HCT116 (cell line): ENCODE measurements at places on chromosomes 7 and 10. TPM values are rescaled to one million over a fixed set of nuclear protein-coding genes. Genes with fewer than 3 reads are reported as not detected.

- no peaks in the 10 kb centered on the region for H3K27me3 ChIP-seq
- no peak overlapping the region for H3K27ac ChIP-seq
- DNase-seq: no peak
- H3K36me3 ChIP-seq: no peaks in the 10 kb centered on the region
- H3K4me1 ChIP-seq: no peaks in the 10 kb centered on the region
Observed at GRCh38 chr7:95620631-95621030, 24.3 kb upstream of the PDK4 start.

DNA sequence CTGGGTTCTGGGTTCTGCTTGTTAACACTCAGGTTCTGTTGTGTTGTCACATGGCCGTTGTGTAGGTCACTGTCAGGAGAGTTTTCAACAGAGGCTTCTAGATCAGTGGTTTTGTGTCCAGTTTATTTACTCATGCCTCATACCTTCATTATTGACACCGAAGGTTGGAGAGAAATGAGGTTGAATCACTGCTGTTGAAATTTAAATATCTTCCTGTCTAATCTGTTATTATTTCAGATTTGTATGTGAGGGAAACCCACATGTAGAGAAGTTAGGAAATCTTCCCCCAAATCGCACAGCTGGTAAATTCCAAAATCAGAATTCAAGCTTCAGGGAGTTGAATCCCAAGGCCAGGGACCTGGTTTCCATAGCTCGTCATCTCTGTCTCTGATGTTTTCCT is 28.3 kb upstream of the KLF6 start:
- peaks cover 50% of the 10 kb centered on the region for H3K4me1 ChIP-seq
- H3K36me3 ChIP-seq: no peaks in the 10 kb centered on the region
- no peak overlapping the region for H3K4me3 ChIP-seq
- no peak overlapping the region for H3K27ac ChIP-seq
- H3K27me3 ChIP-seq: no peaks in the 10 kb centered on the region

- no peak overlapping the region for H3K4me3 ChIP-seq
- H3K27me3 ChIP-seq: no peaks in the 10 kb centered on the region
- peaks cover 16% of the 10 kb centered on the region for H3K4me1 ChIP-seq
- no peak for DNase-seq
- peaks cover 8% of the 10 kb centered on the region; the same call in 1 of the 2 replicates for H3K36me3 ChIP-seq
- H3K27ac ChIP-seq: no peak overlapping the region
Observed at GRCh38 chr7:5231116-5231515, 41.1 kb downstream of the WIPI2 start.

GRCh38 chr10:63383141-63383540 is 82.6 kb downstream of the JMJD1C start:
- H3K27me3 ChIP-seq: no peaks in the 10 kb centered on the region
- DNase-seq: no peak
- H3K4me3 ChIP-seq: no peak overlapping the region
- H3K4me1 ChIP-seq: no peaks in the 10 kb centered on the region

GRCh38 chr7:43169076-43169475 is 56.6 kb downstream of the HECW1 start:
- no peak for DNase-seq
- H3K4me1 ChIP-seq: no peaks in the 10 kb centered on the region
- H3K27me3 ChIP-seq: no peaks in the 10 kb centered on the region
- H3K4me3 ChIP-seq: no peak overlapping the region
- H3K36me3 ChIP-seq: no peaks in the 10 kb centered on the region

GRCh38 chr7:94439893-94440381 is 45.2 kb downstream of the COL1A2 start:
- H3K4me3 ChIP-seq: no peak overlapping the region
- no peak overlapping the region for H3K27ac ChIP-seq
- no peak for DNase-seq
- H3K27me3 ChIP-seq: no peaks in the 10 kb centered on the region
- no peaks in the 10 kb centered on the region for H3K36me3 ChIP-seq

DNA sequence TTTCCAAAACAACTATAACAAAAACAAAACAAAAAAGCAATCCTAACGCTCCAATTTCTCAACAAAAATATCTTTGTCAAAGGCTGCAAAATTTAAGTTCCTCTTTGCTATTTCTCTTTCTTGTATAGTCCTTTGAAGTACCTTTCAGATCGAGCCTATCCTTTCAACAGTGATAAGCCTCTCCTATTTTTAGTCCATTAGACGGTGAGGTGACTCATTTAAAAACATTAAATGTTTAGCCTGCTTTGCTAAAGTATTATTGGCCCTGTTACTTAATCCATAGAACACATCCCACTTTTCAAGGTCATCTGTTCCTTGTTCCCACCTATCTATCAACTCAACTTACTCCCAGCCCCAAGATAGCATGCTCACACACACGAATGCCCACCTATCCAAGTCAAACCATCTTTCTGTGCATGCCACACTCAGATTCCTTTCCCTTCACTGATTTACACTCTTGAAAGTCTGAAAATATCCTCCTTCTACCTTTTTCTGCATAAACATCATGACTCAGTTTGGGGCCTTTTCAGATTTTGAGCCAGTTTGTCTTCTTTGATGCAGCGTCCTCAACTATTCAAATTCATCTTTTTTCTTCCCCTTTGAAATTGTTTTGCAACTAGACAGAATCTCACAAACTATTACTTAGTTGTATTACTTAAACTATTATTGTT is 224.9 kb upstream of the TMEM229A start:
- no peaks in the 10 kb centered on the region for H3K36me3 ChIP-seq
- no peaks in the 10 kb centered on the region for H3K27me3 ChIP-seq
- no peaks in the 10 kb centered on the region for H3K4me1 ChIP-seq
- no peak overlapping the region for H3K27ac ChIP-seq
- no peak for DNase-seq
- H3K4me3 ChIP-seq: no peak overlapping the region

DNA sequence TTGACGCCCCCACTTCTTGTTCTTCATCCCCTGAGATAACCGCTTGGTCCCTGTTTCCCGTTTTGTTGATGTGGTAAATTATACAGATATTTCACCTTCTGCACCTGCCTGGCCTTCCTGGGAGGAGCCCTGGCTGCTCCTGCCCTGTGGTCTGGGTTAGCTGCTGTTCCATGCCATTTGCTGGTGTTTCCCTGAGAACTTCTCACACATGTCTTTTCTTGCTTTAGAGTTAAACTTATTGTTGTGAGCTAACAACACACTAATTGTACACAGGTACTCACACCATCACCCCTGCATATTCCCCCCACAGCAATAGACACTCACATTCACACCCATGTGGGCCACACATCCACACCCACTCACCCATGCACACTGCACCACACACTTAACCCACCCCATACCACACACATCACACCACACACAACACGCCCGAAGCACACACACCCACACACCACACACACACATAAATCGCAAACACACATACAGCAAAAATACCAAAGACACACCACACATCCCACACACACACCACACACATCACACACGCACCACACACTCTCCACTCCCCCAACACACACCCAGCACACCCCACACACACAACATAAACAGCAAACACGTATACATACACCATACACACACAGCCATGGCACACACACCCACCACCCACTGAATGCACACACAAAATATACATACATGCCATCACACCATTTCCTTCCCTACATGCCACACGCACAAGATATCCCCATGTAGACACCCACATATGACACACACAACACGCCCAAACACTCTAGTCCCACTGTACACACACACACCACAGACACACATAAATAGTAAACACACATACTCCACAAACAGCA is 19.4 kb upstream of the ANTXRL start:
- no peaks in the 10 kb centered on the region for H3K4me1 ChIP-seq
- H3K27me3 ChIP-seq: no peaks in the 10 kb centered on the region
- H3K36me3 ChIP-seq: no peaks in the 10 kb centered on the region
- H3K4me3 ChIP-seq: no peak overlapping the region
- H3K27ac ChIP-seq: no peak overlapping the region
- DNase-seq: no peak

- DNase-seq: no peak
- H3K27me3 ChIP-seq: no peaks in the 10 kb centered on the region
- H3K27ac ChIP-seq: no peak overlapping the region
- no peaks in the 10 kb centered on the region for H3K36me3 ChIP-seq
- no peak overlapping the region for H3K4me3 ChIP-seq
- no peaks in the 10 kb centered on the region for H3K4me1 ChIP-seq
Observed at GRCh38 chr10:60040014-60040662, 133.8 kb upstream of the CCDC6 start.

DNA sequence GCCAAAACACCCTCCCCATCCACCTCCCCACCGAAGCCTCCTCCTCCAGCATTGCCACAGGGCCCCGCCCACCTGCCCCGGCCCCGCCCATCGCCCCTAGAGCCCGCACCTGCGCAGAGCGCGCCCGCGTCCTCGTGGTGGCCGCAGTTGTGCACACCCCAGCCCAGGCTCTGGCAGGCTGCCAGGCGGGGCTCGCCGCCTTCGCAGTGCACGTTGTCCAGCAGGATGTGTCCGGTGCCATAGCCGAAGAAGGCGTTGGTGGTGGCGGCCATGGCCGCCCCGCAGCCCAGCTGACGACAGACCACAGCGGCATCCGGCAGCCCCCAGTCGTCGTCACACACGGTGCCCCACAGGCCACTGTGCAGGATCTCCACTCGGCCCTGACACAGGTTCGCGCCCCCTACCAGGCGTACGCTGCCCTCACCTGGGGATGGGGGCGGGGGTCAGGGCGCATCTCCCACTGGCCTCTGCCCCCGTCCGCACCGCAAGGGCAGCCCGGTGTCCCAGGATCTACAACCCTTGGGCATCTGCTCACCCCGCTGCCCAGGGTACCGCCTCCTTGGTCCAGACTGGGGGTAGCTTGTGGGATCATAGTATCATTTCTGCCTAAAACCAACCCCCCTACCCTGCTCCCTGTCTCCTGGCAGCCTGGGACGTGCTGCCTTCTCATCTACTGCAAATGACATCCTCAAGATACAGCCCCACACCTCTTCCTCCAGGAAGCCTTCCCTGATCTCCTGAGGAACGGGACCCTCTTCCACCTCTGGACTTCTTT is 11.9 kb downstream of the SSC4D start:
- peak overlapping the region; percentile 38; the same call in 1 of the 2 replicates for H3K27ac ChIP-seq
- H3K4me3 ChIP-seq: peak overlapping the region; percentile 42

DNA sequence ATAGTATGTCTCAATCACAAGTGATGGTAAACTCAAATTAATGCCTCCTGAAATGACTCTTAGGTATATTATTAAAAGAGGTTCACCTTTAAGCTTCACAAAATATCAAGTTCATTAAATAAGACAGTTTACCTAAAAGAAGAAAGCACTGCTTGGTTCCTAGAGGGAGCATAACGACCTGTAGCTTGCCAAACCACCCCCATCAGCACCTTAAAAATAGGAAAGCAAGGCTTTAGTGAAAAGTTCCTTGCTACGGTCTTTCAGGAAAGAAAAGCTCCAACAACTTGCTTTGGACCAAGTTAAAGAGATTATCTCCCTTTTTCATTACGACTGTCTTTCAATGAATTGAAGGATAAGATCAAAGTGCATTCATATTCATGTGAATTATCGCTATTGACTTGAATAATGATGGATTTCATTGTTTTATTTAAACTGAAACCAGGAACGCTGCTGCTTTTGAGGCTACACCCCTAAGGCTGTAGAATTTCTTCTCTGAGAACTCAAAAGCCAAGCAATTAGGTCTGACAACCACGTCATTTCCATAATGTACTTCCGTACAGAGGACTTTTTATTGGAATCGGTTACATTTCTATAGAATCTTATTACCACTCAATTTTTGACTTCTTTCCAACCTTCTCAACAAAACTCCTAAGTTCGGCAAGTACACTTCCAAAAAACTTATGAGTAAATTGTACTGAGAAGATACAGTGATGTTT is 7.0 kb upstream of the SPAG6 start:
- H3K4me1 ChIP-seq: peaks cover 16% of the 10 kb centered on the region
- no peak overlapping the region for H3K27ac ChIP-seq
- no peaks in the 10 kb centered on the region for H3K36me3 ChIP-seq
- no peak for DNase-seq

GRCh38 chr10:62561151-62561550 is 187.0 kb downstream of the ZNF365 start:
- H3K4me3 ChIP-seq: no peak overlapping the region
- no peaks in the 10 kb centered on the region for H3K36me3 ChIP-seq
- no peaks in the 10 kb centered on the region for H3K27me3 ChIP-seq
- H3K4me1 ChIP-seq: no peaks in the 10 kb centered on the region
- no peak overlapping the region for H3K27ac ChIP-seq
- DNase-seq: no peak

DNA sequence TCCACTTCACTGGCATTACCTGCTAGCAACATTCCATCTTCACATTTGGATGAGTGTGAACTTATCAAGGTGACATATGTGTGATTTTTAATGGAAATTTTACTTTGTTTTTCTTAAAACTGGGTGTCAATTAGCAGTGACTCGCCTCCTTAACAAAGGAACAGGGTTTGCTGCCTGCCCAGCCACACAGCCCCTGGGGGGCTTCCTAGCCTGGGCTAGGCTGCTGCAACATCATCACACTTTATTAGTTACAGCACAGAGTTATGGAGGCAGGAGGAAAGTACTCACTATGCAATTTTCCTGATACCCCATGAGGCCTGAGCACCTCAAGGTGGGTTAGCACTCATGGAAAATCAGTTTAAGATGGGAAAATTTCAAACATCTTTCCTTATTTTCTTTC is 861.3 kb downstream of the NRG3 start:
- no peaks in the 10 kb centered on the region for H3K27me3 ChIP-seq
- H3K4me1 ChIP-seq: no peaks in the 10 kb centered on the region
- no peak overlapping the region for H3K4me3 ChIP-seq
- DNase-seq: no peak

DNA sequence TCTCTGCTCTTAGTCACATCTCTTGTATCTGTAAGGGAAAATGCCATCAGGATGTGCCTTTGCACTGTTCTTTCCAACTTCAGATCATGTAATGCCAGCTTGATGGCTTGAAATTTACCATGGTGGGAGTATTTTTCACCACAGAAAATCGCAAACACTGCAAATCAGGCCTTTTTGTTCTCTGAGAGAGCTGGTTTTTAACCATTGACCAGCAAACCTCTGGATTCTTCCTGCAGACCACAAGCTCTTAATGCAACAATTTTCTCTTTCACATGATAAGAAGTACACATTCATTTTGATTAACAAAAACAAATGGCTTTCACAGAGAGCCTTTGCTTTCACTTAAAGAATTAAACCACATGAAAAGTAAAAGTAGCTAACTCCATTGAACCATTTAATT is 145.4 kb upstream of the NEBL start:
- H3K27me3 ChIP-seq: no peaks in the 10 kb centered on the region

GRCh38 chr10:67803588-67804394 is 34.2 kb downstream of the DNAJC12 start:
- H3K4me3 ChIP-seq: no peak overlapping the region
- no peaks in the 10 kb centered on the region for H3K4me1 ChIP-seq
- no peak for DNase-seq
- H3K27me3 ChIP-seq: no peaks in the 10 kb centered on the region
- H3K27ac ChIP-seq: no peak overlapping the region

Gene CALCR
- total RNA-seq: 0.10 TPM

Gene CLEC5A
- total RNA-seq: 0.32 TPM

Gene STEAP4
- 0.15 TPM for total RNA-seq

Gene MYL7
- not detected for total RNA-seq

Gene HBP1
- 24.3 TPM for total RNA-seq

Gene KIF11
- 33.8 TPM for total RNA-seq

Gene CCL24
- total RNA-seq: not detected

Gene BICC1
- not detected for total RNA-seq

Gene EPHA1
- total RNA-seq: 29.9 TPM

Gene HGF
- 0.15 TPM for total RNA-seq

Gene HMX2
- not detected for total RNA-seq

Gene ELAPOR2
- 26.0 TPM for total RNA-seq
